ENCODE measurements at places on chromosomes 5 and 9.

- DNase-seq, result no peak
These were observed 117.8 kb downstream of the PTTG1 start for GRCh38 chr5:160539431-160539830.

DNA sequence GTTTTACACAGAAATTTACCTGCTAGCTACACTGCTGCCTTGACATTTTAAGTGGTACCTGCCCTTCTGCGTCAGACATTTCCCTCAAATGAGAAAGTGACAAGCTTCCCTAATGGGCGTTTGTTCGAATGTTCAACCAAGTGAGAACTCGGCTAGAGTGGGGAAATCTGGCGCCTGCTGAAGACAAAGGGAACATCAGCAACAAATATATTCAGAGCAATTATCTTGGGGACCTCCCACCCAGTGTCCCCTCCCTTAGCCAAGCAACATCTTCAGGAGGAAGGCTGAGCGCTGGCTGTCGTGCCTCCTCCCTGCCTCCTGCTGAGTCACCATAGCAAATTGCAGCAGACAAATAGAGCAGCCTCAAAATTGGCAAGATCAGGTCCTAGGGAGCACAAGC, 57.1 kb downstream of the MFAP3 start:
- no peak for DNase-seq

DNA sequence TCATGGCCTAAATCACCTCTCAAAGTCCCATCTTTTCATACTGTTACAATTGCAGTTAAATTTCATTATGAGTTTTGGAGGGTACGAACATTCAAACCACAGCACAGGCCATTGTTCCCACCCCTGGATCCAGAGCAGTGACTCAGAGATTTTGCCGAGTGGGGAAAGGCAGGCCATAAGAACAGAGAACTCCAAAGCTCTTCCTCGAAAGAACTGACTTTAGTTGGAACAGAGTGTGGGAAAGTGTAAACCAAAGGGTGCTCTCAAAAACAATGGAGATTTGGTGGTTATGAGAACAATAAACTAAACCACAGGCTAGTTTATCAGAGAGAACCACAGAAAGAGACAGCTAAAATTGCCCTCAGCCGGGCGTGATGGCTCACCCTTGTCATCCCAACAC, 19.4 kb upstream of the GRPEL2 start:
- no peak for DNase-seq

DNA sequence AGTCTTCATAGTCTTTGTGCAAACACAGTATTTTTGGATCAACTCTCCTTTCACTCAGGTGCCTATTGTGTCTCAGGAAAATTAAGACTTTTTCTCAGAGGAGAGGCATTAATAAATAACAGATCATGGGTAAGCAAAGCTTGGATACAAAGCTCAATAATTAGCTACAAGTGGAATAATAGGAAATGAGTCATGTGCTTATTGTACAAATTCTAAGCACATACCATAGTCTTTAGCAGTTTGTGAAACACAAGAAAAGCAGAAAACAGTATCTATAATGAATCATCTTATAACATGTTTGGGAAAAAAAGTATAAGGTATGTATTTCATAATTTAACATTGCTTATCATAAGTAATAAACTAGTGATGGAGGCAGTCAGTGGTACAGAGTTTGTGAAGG, 477.0 kb downstream of the CDH10 start:
- no peak for DNase-seq

GRCh38 chr9:33415501-33416038, 13.2 kb upstream of the AQP7 start:
- DNase-seq, result peak; percentile 3

DNA sequence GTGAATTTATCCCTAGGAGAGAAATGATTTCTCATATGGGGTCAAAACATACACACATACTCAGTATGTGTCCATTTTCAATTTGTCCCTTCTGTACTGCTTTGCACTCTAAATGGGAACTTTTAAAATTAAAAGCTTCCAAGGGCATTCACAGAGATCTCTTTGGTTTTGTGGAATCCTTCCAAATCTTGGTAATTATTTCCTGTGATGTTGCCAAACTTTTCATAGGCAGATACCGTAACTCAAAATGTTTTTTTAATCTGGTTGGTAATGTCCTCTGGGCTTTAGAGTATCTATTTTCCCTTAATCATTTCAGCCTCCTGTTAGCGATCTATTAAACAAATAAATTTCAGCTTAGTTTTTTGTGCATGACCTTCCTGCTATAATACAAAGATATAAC, 282.4 kb downstream of the ARHGEF28 start:
- no peak for DNase-seq

GRCh38 chr5:89255845-89256463, 373.0 kb upstream of the MEF2C start:
- DNase-seq, result no peak

GRCh38 chr9:18720691-18721090, 246.7 kb downstream of the ADAMTSL1 start:
- DNase-seq, result no peak

GRCh38 chr5:67188274-67189078, 8.1 kb downstream of the CD180 start:
- DNase-seq, result no peak

DNA sequence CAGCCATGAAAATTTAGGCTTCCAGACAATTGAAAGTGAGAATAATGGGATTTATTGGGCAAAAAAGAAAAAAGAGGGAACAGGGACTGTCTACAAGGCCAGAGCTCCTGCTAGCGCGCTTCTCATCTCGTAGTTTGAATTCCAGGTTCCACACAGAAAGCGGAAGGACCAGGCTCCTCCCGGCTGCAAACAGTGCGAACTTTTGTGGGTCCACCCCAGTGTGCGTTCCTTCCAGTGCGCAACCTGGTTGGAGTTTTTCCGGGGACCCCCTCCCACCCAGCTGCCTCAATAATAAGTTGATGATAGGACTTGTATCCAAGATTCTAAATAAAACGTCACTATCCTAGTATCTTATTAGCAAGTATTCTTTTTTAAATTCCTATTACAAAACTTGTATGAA, 467.7 kb upstream of the TUSC1 start:
- DNase-seq, result no peak

- DNase-seq, result no peak
These were observed 83.5 kb upstream of the HSPA9 start for GRCh38 chr5:138658676-138659075.

GRCh38 chr5:74272024-74272775, 368.3 kb downstream of the ENC1 start:
- no peak for DNase-seq

GRCh38 chr9:121945849-121946248, 147.3 kb downstream of the TTLL11 start:
- no peak for DNase-seq

- no peak for DNase-seq
These were observed 15.8 kb downstream of the PTPA start for GRCh38 chr9:129126749-129127618.

GRCh38 chr9:116479056-116479544, 208.0 kb upstream of the TRIM32 start:
- DNase-seq, result no peak

DNA sequence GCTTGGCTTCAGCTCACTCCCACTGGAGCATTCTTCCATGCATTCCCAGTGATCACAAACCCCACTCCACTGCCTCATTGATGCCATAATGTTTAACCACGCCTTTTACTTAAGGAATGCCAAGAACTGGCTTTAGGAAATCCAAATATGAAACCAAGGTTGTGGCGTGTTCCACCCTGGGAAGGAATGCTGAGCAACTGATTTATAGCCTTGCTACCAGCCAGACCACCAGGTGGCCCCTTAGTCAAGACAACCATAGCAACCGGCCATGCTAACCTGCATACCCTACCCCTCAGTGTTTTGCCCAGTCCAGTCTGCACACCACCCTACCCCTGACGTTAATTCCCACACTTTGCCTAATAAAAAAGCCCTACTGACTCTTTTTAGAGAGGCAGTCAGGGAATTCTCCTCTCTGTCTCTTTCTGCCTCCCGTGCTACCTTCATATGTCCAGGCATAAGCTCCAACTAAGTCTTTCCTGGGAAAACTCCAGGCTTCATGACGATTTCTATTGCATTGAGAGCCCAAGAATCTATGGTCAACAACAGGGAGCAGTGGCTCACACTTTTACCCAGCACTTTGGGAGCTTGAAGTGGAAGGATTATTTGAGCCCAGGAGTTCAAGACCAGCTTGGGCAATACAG, 27.0 kb upstream of the PRRC2B start:
- no peak for DNase-seq

GRCh38 chr9:116674210-116674980, 12.7 kb upstream of the TRIM32 start:
- no peak for DNase-seq

DNA sequence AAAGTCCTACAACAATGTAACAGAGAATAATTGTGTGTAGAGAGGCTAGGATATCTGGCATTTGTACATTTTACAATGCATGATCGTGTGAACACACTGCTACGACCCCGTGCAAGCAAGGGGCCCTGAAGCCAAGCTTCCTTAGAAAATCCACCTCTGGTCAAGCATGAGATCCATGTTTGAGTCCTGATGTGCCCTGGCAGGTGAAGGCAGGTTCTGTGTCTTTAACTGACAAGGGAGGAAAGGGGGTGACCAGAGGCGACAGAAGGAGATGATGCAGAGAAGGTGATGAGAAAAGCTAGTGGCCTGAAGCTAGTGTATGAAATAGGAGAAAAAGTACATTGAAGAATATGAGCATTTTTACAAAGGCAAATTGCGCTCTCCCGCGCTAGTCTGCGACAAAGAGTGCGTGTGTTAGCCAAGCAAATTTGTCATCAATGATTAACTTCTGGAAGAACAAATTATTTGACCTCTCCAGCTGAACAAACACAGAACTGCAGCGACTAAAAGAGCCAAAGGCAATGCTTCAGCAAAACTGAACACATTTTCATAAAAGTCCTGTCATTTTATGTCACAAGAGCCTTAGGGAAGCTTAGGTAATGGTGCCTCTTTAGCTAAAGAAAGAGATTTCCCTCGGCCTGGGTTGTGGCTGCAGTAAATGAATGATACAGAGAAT, 101.7 kb upstream of the DAPK1 start:
- no peak for DNase-seq

GRCh38 chr5:71778678-71779276, 59.7 kb downstream of the CARTPT start:
- no peak for DNase-seq

DNA sequence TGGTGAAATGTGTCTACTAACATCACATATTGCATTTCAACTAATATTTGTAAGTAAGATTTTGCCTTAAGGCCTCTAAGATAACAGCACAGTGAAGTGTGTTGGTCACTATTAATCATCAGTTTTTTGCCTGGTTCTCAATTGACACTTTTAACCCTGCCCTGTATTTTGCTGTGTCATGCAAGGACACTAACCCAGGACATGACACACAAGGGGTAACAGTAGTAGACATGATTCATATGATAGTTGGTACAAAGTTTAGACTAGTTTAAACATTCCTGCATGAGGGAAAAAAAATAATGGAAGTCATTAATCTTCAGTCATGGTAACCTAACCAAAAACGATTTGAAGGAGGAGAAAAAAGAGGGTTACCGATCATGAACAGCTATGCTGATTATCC, 207.0 kb downstream of the DEPDC1B start:
- DNase-seq, result no peak

DNA sequence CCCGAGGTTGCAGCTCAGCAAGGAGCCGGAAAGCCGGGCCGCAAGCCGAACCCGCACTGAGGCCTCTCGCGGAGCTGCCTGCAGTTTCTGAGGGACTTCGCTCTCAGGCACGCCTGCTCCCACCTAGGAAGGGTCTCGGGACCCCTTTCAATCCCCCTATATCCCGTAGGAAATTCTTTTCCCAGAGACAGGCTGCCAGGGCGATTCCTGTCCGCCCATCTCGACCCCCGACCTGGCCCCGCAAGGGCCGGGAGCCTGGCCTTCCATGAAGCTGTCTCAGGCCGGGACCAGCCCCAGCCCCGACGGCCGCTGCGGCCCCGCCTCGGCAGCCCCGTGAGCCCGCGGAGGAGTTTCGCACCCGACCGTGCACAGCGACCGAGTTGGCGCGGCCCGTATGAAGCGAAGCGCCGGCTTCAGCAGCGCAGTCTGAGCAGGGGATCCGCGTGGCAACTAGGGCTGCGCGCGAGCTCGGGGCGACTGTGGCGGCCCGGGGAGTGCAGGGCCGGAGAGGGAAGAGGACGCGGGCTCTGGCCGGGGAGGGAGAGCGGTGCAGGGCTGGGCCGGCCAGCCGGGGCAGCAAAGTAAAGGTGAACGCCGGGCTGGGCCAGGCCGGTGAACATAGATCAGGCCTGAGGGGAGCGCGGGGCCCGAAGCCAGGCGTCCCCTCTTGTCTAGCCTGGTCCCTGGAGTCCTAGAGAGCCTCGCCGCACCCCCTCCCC, 977 bp upstream of the PRDM12 start:
- no peak for DNase-seq

- DNase-seq, result no peak
These were observed 455 bp downstream of the KIF20A start for GRCh38 chr5:138179277-138179857.

- no peak for DNase-seq
These were observed 156.1 kb downstream of the DENND1A start for GRCh38 chr9:123773783-123774182.

DNA sequence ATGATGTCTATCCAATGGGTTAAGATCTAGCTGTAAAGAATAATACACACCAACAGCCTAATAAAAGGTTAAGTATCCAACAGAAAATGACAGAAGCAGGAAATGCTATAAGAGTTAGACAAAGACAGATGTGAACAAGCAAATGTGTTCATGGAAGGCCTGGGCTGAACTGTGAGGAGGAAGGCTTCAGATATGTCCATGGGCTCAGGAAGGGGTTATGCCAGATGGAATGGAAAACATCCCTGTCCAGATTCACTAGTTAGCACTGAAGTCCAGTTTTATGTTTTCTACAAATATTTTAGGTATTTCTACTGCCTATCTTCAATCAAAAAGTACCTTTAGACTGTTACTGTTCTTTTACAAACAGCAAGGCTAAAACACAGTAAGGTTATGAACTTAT, 27.1 kb downstream of the ERAP1 start:
- DNase-seq, result no peak

GRCh38 chr9:129124506-129125069, 13.4 kb downstream of the PTPA start:
- DNase-seq, result no peak

GRCh38 chr5:73691302-73692080, 65.5 kb downstream of the ARHGEF28 start:
- no peak for DNase-seq
